Right cardiac atrium (tissue), 5 donors: ENCODE measurements at places on chromosomes 6 and 20.

DNA sequence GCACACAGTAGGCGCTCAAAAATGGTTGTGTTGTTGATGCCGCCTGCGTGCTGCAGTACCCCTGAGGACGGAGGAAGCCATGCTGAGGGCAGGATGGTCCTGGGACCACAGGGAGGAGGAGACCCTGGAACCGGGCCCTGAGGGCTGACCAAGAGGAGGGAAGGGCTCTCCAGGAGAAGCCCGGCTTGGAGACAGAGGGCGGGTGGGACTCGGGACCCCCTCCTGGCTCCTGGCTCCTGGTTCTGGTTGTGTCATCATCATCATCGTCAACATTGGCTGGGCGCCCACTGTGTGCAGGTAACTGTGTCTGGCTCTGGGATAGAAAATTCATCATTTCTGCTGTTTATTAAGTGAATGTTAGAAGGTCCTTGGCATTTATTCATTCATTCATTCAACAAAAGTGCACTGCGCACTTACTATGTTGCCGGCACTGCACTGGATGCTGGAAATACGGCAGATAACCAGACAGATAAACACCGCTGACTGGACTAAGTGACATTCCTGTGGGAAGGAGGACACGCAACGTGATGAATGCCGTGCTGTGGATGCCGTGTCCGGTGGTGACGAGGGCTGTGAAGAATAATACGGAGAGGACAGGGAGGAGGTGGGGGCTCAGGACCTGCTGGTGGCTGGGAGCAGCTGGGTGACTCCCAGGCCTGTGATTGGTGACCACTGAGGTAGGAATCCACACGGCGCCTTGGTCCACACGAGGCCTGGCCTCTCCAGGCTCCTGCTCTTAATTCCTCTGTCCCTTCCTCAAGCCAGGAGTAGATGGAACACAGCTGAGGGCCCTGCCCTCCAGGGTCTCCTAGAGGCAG is 35.3 kb downstream of the SPDEF start:
- peak; percentile 49 for DNase-seq

- no peak for DNase-seq
Measured at GRCh38 chr6:45382391-45382790, 4.7 kb upstream of the SUPT3H start.

- DNase-seq: no peak
Measured at GRCh38 chr6:104019075-104019753, 840.5 kb downstream of the HACE1 start.

DNA sequence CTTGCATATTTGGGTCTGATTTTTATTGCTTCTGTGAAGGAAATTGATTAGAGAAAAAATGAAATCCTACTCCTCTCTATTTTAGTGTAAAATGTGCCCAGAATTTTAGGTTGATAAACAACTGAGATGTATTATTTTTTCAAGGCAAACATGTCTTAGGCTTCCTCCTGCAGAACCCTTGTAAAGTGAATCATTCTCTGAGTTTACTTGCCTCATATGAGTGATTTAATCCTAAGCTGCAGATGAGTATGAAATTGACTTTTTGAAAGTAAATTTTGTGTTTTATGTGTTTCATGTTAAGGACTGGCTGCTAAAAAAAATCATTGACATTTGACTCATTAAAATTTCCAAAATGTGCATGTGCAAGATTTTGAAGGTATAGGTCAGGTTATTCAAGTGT is 138.5 kb upstream of the PHACTR1 start:
- no peak for DNase-seq

GRCh38 chr6:53639520-53639919 is 26.0 kb downstream of the KLHL31 start:
- no peak for DNase-seq

GRCh38 chr6:73121421-73121993 is 103.8 kb downstream of the KHDC1L start:
- DNase-seq: no peak

- DNase-seq: no peak
Measured at GRCh38 chr6:62978920-62979319, 232.3 kb upstream of the FKBP1C start.

GRCh38 chr20:11777387-11778205 is 140.1 kb upstream of the BTBD3 start:
- no peak for DNase-seq

- no peak for DNase-seq
Measured at GRCh38 chr20:16292226-16292880, 280.9 kb downstream of the KIF16B start.

- DNase-seq: no peak
Measured at GRCh38 chr20:420721-421574, 12.8 kb downstream of the RBCK1 start.

- DNase-seq: no peak
Measured at GRCh38 chr6:57275384-57275783, 42.0 kb upstream of the PRIM2 start.

DNA sequence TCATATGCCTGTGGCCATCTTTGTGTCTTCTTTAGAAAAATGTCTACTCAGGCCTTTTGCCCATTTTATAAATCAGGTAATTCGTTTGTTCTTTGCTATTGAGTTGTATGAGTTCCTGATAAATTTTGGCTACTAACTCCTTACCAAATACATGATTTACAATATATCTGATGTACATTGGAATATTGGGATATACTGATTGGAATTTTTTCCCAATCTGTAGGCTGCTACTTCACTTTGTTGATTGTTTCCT is 39.2 kb downstream of the BACH2 start:
- no peak for DNase-seq

GRCh38 chr6:10745116-10745515 is 2.5 kb upstream of the TMEM14B start:
- DNase-seq: no peak

- DNase-seq: no peak
Measured at GRCh38 chr6:125124049-125124669, 29.4 kb upstream of the TPD52L1 start.

DNA sequence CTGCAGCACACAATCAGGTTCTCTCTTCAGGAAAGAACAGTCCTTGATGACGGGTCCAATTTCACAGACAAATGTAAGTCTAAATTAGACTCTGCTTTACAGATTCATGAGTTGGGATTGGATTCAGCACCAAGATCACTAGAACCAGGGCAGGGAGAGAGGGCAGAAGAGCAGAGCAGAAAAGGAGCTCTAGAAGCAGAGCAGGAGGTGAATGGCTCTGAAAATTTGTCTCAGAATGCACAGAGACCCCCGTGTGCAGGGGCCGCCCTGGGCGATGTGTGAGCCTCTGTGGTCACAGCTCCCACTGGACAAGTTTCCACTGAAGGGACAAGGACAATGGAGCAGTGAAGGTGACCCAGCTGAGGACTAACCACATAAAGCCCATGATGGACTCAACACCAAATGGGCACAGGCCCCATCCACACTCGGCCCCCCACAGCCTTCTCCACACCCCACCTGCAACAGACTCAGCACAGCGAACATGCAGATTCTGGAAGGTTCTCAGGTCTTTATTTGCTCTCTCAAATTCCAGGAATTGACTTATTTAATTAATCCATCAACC is 3.5 kb downstream of the HLA-B start:
- no peak for DNase-seq

DNA sequence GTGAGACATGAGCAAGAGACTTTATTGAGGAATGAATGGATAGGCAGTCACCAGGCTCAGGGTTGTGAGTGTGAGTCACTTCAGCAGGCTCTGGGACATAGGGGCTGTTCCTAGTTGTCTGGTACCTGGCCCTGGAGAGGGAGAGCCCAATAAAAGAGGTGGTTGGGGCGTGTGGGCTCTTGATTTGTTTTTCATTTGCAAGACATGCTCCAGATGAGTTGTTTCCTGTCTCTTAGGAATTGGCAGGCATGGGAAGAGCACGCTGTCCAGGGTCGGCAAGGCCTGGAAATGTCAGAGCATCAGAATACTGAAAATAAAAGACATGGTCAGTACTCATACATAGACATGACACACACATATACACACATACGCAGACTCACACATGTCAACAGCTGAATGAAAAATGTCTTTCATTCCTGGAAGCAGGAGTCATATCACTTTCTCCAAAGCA is 166.3 kb upstream of the SULF2 start:
- no peak for DNase-seq

DNA sequence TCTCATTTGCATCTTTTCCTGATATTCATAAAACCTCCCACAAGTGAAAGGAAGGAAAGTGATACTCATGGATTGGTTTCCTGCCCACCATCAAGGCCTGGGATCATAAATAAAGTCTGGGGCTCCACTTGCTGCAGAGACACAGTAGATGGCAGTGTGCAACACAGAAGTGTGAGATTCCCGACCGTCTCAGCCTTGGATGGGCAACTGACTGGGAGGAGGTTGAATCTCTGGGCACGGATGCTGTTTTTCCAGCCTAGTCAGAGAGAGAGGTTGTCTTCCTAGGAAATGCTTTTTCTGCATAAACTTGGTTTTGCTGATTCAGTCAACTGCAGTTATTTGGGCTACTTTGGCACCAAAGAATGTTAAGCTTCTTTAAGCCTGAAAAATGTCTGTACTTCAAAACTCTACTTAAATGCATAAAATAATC is 9.9 kb upstream of the RFPL4B start:
- peak; percentile 76 for DNase-seq

- DNase-seq: peak; percentile 86
Measured at GRCh38 chr6:17392978-17393891, at the start of gene CAP2. TSS of gene CAP2 (plus strand) at chr6:17393595. CDS start at chr6:17421556, 27,961 bp downstream.

DNA sequence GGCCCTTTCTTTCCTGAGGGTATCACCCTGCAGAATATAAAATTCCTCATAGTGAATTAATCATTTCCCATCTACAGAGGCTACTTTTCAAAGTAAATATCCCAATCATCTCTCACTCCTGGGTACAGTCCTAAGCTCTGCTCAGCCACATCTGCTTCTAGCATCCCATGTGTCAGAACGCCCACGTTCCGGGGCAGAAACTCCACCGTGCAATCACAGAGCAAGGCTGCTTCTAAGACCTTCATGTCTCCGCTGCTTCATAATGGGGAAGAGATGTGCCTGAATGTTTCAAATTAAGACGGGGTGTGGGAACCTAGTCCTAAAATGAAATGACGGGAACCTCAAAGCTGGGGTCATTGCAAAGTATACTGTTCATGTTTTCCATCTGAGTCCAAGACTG is 208.8 kb upstream of the GMDS start:
- no peak for DNase-seq

DNA sequence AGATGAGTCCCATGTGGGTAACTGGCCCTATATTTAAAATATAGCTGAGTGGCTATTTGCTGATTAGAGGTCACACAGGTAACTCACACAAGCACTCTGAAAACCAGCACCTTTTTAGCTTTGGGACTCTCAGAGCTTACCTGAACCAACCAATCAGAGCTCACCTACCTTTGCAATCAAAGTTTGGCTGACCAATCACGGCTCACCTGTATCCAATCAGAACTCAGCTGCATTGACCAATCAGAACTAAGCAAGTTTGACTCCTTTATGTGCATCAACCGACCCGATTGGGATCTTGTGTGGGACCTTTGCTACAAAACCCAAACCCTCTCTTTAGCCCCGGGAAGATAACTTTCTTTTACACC is 106.8 kb upstream of the NXT1 start:
- DNase-seq: no peak

GRCh38 chr6:169026175-169026574 is 227.5 kb downstream of the THBS2 start:
- DNase-seq: no peak

GRCh38 chr6:32664827-32665362 is 1.6 kb downstream of the HLA-DQB1 start:
- peak; percentile 74 for DNase-seq

GRCh38 chr6:159655409-159655988 is 37.5 kb downstream of the SOD2 start:
- DNase-seq: no peak

GRCh38 chr6:119523556-119523955 is 174.0 kb upstream of the MAN1A1 start:
- no peak for DNase-seq

DNA sequence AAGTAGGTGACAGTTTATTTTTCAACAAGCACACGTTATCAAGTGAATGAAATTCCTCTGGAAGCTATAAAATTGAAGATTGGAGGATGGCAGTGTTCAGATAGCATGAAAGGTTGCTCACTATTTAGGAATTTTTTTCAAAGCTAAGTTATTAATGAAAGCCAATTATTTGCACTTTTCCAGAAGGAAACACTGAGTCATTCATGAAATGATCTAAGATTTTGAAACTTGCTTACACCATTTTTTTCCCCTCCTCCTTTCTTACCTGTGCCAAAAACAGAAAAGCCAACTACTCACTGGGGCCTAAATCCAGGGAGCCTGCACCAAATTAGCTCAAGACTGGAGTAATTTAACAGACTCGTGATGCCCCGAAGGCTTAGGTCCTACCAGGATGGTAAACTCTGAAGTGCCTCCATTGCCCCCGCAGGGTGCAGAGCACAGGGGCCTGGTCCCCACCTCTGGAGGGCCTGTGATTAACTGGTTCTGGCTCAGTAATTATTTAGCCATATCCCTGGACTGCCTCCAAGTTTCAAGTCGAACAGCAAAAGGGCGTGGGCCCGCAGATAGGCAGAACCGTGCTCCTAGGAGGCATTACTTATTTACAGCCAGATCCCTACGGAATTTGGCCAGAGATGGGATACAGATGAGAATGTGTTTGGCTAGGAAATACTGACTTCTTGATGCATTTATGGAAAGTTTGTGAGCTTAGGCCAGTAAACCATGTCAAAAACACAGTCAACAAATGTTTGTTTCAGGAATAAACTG is 28.0 kb upstream of the ZNF217 start:
- peak; percentile 77 for DNase-seq

- DNase-seq: no peak
Measured at GRCh38 chr6:56372406-56372995, 125.1 kb upstream of the COL21A1 start.

DNA sequence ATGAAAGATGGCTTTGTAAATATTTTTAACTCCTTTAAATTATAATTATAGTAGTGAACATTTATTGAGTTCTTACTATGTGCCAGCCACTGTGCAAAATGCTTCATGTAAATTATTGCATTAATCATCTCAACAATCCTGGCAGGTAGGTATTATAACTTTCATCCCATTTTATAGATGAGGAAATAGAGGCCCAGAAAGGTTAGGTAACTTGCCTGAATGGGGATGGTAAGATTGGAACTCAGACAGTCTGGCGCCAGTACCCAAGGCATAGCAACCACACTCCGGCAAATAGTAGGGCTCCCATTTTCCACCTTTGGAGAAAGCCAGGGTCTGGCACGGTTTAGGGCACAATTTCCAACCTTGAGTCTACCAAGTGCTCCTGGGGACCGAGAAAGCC is 129.8 kb downstream of the VEGFA start:
- DNase-seq: no peak

- no peak for DNase-seq
Measured at GRCh38 chr6:107230024-107230423, 114.7 kb upstream of the BEND3 start.

GRCh38 chr6:75524322-75524972 is 30.8 kb upstream of the FILIP1 start:
- DNase-seq: no peak

- DNase-seq: no peak
Measured at GRCh38 chr6:18692929-18693685, 306.0 kb downstream of the RNF144B start.

- DNase-seq: no peak
Measured at GRCh38 chr6:87484491-87484890, 11.7 kb downstream of the SLC35A1 start.

GRCh38 chr6:32182555-32182981 is 1.5 kb downstream of the AGER start:
- no peak for DNase-seq

GRCh38 chr6:170203212-170203611 is 87.7 kb downstream of the DLL1 start:
- no peak for DNase-seq

GRCh38 chr20:53902968-53903651 is 167.3 kb downstream of the BCAS1 start:
- no peak for DNase-seq
